ENCODE measurements at places on chromosomes 4 and X.
A peak's percentile ranks its signal among the peaks of the same experiment; 100 is the strongest.

GRCh38 chr4:80566203-80566872, 230.8 kb downstream of the CFAP299 start:
- no peak for DNase-seq

- no peak for DNase-seq
Measured at GRCh38 chr4:3213106-3213425, 35.9 kb upstream of the MSANTD1 start.

DNA sequence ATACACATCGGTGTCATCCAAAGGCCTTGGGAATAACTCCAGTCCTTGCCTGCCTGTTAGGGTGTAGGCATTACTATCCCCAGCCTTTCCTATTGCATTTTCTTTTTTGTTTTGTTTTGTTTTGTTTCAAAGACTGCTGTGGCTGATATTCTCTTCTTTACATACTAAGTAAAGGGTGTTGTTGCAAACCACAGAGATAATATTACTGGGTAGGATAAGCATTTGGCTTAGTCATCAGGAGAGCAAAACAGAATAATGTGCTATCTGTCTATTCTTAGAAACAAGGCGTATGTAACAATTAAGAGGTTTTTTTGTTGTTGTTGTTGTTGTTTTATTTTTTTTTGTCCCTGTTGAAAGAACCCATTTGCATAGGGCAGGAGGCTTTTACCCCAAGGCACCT, 41.8 kb downstream of the UGT2B28 start:
- DNase-seq: peak; percentile 72

GRCh38 chr4:48275247-48275646, 5.6 kb upstream of the TEC start:
- DNase-seq: peak; percentile 64

- no peak for DNase-seq
Measured at GRCh38 chr4:42067264-42067663, 76.9 kb downstream of the SLC30A9 start.

DNA sequence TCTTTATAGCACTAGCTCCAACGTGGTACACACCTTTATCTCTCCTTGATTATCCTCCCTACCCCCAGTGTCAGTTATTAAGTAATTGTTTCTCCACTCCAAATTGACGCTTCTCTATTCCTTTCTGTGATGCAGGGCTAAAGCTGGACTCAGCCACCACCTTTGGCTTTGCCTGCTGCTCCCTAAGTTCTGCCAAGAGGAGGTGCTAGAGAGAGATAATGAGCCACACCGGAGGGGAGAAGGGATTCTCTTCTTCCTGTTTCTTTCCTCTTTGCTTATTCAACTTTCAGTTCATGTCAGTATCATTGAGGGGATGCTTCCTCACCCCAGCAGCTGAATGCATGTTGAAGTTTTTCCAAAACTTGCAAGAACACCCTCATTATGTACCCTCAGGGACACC, 176.5 kb downstream of the GBA3 start:
- DNase-seq: no peak

DNA sequence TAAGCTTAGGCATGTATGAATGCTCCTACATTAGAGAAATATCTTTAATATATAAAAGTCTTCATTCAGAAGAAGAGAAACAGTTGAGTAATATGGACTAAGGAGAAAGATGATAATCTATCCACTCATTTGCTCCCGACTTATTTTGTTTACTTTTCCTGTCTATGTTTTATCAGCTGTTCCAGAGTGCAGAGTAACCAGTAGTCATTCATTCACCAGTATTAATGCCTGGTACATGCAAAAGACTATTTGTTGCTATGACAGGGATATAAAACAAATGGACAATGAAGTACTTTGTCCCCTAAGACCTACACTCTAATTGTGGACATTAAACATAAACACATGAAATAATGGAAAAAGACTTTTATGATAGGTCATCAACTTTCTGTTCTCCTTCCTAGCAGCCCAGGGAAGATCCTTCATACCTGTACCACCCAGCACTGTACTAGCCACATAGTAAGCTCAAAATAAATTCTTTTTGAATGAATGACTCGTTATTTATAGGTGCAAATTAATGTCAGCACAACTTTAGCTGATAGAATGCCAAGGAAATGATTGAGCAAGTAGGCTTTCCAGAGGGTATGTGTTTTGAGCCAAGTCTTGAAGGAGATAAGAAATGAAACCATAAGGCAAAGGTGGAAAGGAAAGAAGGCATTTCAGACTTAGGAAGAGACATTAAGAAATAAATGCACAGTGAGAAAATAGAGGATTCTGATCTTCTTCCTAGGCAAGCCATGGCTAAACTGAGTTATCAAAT, 45.0 kb upstream of the IL13RA1 start:
- DNase-seq: no peak

GRCh38 chrX:267771-268261, 13.4 kb upstream of the PLCXD1 start:
- DNase-seq: no peak

DNA sequence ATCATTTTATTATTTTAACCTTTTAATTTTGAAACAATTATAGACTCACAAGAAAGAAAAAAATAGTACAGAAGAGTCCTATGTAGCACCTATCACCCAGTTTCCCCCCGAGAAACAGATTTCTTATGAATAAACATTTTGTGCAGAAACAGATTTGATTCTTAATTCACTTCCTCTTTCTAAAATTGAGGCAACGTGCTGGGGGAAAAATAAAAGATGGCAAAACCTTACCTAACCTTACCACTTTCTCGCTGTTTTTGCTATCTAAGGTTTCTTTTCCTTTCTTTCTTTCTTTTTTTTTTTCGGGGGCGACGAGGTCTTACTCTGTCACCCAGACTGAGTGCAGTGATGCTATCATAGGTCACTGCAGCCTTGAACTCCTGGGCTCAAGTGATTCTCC, 4.3 kb upstream of the CLNK start:
- no peak for DNase-seq

DNA sequence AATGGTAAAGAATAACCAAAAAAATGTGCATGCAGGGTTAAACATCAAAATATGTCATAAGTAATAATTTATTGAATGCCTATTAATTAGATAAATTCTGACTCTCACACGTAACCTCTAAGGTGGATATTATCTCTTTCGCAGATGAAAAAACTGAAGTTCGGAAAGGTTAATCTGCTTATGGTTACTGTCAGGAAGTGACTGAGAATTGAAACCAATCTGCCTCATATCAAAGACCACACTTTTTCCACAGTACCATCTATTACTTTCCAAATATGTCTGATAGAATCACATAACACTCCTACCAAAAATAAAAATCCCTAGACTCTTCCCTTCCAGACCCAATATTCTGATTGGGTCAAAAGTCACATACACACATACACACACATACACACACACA, 6.2 kb downstream of the CHIC2 start:
- no peak for DNase-seq

GRCh38 chr4:7658341-7659204, 223.8 kb upstream of the PSAPL1 start:
- peak; percentile 15 for DNase-seq

DNA sequence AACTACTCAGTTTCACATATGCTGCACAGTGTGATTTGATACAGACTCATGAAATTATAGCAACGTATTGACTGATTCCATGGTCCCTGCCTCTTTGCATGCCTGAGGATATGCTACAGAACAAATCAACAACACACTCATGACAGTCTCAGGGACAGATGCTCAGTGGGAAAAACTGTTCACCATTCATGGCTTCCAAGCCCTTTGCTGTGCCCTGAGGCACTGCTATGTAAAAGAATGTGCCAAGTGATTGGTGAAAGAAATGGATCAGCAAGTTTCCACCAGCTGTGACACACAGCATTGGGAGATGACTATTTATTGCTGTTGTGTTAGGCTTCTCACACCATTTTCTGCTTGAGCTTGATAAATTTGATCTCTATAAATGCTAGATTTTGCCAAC, 825.6 kb upstream of the INTU start:
- no peak for DNase-seq

DNA sequence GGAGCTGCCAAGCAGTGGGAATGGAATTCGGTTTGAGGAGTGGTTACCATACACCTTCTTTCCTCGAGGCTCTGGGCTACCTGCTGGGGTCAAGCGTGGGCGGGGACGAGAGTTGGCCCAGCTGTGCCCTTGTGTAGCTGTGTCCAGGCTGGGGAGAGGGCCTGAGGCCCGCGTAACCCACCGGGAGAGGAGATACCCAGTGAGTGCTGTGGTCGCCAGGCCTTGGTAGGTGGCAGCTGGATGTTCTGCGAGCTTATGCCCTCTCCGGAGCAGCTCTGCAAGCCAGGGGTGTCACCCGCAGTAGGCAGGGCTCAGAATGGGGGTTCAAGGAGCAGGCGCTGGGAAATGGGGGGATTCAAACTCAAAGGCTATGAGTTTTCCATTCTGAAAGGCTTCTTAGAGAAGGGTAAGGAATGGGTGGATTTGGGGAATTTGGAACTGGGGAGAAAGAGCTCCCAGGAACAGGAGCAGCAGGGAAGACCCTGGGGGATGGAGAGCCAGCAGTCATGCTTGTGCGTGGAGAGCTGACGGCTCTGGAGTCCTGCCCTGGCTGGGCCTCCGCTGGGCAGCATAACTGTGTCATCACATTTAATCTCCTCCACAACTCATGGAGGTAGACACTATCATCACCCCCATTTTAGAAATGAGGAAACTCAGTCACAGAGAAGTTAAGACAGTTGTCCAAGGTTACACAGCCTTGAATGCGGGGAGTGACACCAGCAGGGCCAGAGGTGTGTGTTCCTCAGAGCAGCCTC, 117.5 kb downstream of the SORCS2 start:
- DNase-seq: no peak

GRCh38 chrX:50719614-50720013, 94.4 kb downstream of the SHROOM4 start:
- DNase-seq: no peak

- no peak for DNase-seq
Measured at GRCh38 chr4:57550198-57550597, 440.0 kb upstream of the IGFBP7 start.

DNA sequence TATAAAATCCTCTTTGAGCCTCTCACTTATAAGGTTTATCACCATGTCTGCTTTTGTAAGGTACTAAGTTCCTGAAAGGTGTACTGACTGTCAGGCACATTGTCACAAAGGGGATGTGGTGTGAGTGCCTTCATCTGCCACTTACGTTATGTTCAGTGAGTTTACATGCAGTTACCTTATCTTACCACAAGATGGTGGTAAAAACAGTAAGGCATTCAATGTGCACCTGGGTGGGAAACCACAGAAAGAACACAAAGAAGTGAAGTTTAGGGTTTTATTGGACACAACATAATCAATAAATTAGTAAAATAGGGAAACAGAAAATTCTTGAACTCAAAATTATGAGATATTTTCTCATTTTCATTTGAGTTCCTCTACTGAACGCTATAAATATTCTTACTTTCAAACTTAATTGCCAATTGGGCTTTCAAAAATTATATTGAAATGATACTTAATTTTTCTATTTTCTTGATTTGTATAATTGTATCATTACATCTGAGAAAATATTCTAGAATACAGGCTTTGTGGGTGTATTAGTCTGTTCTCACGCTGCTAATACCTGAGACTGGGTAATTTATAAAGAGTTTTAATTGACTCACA, 650.8 kb downstream of the PCDH7 start:
- DNase-seq: peak; percentile 25
